ENCODE measurements at places on chromosomes 1 and 21.

DNA sequence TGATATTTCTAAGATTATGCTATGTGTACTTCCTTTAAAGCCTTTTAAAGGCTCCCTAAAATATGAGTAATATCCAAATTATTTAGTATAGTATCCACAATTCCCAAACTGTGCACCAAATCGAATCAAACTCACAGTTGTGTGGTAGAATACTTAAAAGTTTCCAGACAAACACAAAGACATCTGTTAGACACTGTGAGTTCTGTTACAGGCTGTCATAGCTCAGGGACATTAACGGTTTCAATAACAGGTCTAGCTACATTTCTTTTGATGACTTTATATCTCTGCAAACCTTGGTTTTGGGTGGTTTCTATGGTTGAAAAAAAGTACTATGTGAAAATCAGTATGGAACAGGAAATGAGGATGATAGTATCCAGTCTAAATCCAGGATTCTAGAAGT lies 36.9 kb upstream of the NEK7 start:
- H3K4me3 ChIP-seq, result no peak overlapping the region
- H3K27me3 ChIP-seq, result no peaks in the 10 kb centered on the region
- no peak for DNase-seq
- H3K4me1 ChIP-seq, result peaks cover 27% of the 10 kb centered on the region

- no peaks in the 10 kb centered on the region for H3K36me3 ChIP-seq
- peak overlapping the region; percentile 93 for H3K27ac ChIP-seq
- peak overlapping the region; percentile 35 for H3K4me3 ChIP-seq
- H3K4me1 ChIP-seq, result peaks cover 85% of the 10 kb centered on the region
Observed at GRCh38 chr1:65176056-65176450, 28.1 kb downstream of the AK4 start.

DNA sequence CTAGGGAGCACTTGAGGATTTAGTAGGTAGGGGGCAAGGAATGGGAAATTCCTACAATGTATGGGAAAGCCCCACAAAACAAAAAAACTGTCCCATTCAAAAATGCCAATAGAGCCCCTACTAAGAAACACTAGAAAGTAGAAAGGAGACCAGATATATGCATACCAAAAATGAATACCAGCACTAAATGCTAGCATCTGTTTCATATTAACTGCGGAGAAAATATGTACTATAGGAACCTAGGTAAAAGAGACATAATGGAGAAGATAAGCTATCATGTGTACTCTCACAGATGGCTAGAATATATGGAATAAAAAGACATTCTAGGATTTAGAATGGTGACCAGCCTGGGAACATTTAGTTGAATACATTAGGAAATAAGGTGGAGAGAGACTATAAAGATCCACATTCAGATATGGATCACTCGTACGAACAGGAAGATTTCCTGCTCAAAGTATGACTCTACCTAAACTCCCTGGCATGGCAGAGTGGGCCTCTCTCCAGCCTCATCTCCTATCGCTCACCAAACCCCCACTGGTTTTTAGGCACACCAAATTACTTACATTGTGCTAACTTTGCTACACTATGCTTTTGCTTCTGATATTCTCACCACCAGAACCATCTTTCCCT lies 18.3 kb downstream of the ZNHIT6 start:
- H3K27me3 ChIP-seq, result no peaks in the 10 kb centered on the region
- peaks cover 20% of the 10 kb centered on the region for H3K4me1 ChIP-seq
- no peak for DNase-seq
- peak overlapping the region; percentile 50 for H3K27ac ChIP-seq

DNA sequence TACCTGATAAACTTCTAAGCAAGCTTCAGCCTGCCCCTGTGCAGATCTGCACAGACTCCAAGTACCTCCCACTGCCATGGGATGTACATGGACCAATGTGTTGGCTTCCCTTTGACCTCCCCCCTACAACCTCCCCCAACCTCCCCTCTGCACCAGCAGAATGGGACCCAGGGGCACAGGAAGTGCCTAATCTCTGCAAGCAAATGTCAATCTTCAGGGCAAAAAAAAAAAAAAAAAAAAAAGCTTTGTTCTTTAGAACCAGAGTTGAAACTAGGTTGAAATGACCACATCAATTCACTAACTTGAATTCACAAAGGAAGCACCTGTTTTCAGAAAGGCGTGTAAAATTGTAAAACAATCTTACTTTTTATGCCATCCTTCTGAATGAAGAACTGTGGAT lies 53.9 kb upstream of the TIAM1 start:
- H3K27me3 ChIP-seq, result peaks cover 38% of the 10 kb centered on the region
- no peak for DNase-seq
- no peak overlapping the region for H3K4me3 ChIP-seq
- no peaks in the 10 kb centered on the region for H3K4me1 ChIP-seq
- no peak overlapping the region for H3K27ac ChIP-seq

- H3K4me1 ChIP-seq, result no peaks in the 10 kb centered on the region
- no peak for DNase-seq
- no peaks in the 10 kb centered on the region for H3K27me3 ChIP-seq
- no peaks in the 10 kb centered on the region for H3K36me3 ChIP-seq
Observed at GRCh38 chr21:28345934-28346333, 646.7 kb downstream of the LTN1 start.

GRCh38 chr1:203289982-203290260 lies 15.4 kb upstream of the BTG2 start:
- H3K4me1 ChIP-seq, result peaks cover 64% of the 10 kb centered on the region
- H3K27me3 ChIP-seq, result no peaks in the 10 kb centered on the region
- no peaks in the 10 kb centered on the region for H3K36me3 ChIP-seq
- DNase-seq, result no peak
- peak overlapping the region; percentile 55 for H3K4me3 ChIP-seq

DNA sequence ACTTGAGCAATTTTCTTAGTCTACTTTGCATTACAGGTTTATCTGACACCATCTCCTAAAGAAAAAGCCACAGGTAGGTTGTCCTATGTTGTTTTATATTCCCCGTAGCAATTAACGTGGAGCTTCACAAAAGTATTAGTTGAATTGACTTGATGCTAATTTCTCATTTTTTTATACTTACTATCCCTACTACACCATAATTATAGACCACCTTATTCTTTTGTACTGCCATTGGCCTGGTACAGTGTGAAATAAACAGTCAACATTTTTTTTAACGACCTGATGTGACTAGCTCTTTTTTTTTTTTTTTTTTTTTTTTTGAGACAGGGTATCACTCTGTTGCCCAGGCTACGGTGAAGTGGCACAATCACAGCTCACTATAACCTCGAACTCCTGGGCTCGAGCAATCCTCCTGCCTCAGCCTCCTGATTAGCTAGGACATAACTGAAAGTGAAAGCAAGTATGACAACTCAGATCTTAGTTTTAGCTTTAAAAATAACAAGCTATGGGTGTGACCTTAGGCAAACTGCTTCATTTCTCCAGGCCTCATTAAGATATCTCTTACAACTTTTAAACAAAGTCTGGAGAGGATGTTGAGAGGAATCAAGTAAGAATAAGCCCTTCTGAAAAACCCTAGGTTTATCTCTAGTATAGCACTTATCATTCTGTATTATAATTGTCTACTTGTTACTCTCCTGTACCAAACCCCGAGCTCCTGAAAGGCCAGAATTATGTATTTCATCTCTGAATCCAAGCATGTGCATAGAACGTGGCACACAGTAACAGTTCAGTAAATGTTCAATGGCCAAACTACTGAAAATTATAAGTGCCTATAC lies 49.5 kb downstream of the LUZP1 start:
- DNase-seq, result no peak
- peak overlapping the region; percentile 38 for H3K4me3 ChIP-seq
- H3K27ac ChIP-seq, result peak overlapping the region; percentile 71

DNA sequence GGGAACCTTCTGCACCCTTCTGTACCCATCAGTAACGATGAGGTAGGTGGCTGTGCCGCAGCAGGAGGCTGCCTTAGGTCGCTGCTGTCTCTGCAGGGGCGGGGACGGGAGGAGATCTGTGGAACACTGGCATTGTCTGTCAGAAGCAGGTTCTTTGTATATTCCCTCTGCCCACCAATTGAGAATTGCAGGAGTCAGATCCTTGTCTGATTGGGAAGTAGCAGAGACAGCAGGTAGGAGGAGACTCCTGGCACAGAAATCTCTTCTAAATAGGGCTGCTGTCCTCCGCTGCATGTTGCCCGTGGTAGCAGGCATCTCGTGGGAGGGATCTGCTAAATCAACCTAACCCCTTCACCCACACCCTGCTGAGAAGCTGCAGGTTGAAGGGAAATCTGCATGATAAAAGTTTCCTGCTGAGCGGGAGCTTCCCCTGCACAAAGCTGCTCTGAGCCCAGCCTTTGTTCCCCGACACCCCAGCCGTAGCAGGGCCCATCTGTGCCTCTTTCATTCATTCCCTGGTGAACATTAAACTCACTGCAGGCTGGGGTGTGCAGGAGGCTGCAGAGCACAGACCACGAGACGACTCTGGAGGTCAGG lies 15.9 kb downstream of the SARS1 start:
- no peak overlapping the region for H3K4me3 ChIP-seq
- DNase-seq, result no peak
- no peak overlapping the region for H3K27ac ChIP-seq
- H3K27me3 ChIP-seq, result no peaks in the 10 kb centered on the region
- peaks cover 85% of the 10 kb centered on the region for H3K36me3 ChIP-seq

GRCh38 chr1:7856345-7856744 lies 3.5 kb upstream of the UTS2 start:
- peaks cover 4% of the 10 kb centered on the region for H3K27me3 ChIP-seq
- DNase-seq, result no peak

DNA sequence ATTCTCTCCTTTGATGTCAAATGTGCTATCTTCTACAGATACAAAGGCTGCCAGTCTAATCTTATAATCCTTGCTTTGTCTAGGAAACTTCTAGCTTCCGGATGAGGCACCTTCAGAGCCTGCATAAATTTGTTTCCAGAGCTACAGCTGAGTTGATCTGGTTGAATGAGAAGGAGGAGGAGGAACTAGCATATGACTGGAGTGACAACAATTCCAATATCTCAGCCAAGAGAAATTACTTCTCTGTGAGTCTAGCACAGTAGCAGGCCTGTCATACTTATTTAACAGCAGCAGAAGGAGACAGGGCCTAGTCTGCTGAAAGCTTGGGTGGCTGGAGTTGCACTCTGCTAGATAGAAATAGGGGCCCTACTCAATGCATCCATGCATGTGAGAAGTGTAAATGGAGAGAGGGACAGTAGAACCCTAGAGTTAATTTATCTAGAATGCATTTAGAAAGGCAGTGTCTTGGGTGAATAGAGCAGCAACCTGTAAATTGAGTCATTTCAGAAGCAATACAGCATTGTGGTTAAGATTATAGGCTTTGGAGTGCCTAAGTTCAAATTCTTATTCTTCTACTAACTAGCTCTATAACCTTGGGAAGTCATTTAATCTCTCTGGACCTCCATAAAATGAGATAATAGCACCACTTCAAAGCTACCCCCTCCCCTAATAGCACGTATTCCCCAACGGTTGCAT lies 89.0 kb downstream of the MACF1 start:
- no peaks in the 10 kb centered on the region for H3K27me3 ChIP-seq
- DNase-seq, result no peak
- H3K36me3 ChIP-seq, result peaks cover 82% of the 10 kb centered on the region
- H3K4me3 ChIP-seq, result no peak overlapping the region

- DNase-seq, result no peak
- H3K4me3 ChIP-seq, result no peak overlapping the region
- no peaks in the 10 kb centered on the region for H3K36me3 ChIP-seq
- peaks cover 6% of the 10 kb centered on the region for H3K4me1 ChIP-seq
- no peaks in the 10 kb centered on the region for H3K27me3 ChIP-seq
Observed at GRCh38 chr1:209761011-209761635, 5.3 kb downstream of the TRAF3IP3 start.

DNA sequence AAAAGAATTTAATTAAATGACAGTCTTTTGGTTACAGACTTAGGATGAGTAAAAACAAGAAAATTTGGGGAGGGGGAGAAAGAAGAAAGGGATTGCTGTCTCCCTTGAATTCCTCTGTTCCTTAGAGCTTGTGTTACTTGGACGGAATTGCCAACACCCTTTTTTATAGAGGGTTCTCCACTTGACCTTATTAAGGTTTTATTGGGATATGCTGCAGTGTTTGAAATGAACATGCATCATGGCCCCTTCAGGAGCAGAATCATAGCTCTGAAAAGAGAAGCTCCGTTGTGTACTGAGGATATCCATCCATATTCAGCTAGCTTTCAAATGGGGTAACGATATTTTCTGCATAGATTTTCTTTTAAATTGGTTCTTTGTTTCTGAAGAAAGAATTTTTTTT lies 48.2 kb upstream of the DNASE2B start:
- no peak overlapping the region for H3K27ac ChIP-seq
- no peaks in the 10 kb centered on the region for H3K4me1 ChIP-seq
- H3K4me3 ChIP-seq, result no peak overlapping the region
- H3K27me3 ChIP-seq, result no peaks in the 10 kb centered on the region
- H3K36me3 ChIP-seq, result no peaks in the 10 kb centered on the region

GRCh38 chr1:234114648-234115307 lies 210.3 kb downstream of the SLC35F3 start:
- H3K4me1 ChIP-seq, result peaks cover 3% of the 10 kb centered on the region
- H3K36me3 ChIP-seq, result no peaks in the 10 kb centered on the region
- H3K4me3 ChIP-seq, result peak overlapping the region; percentile 9
- peaks cover 38% of the 10 kb centered on the region for H3K27me3 ChIP-seq
- no peak overlapping the region for H3K27ac ChIP-seq

GRCh38 chr1:187032982-187033692 lies 204.4 kb downstream of the PLA2G4A start:
- H3K4me3 ChIP-seq, result no peak overlapping the region
- H3K36me3 ChIP-seq, result no peaks in the 10 kb centered on the region
- no peak overlapping the region for H3K27ac ChIP-seq
- no peaks in the 10 kb centered on the region for H3K4me1 ChIP-seq

Data from left ventricle myocardium inferior (tissue), 1 donor.